HFFc6 (cell line): ENCODE measurements at places on chromosomes 5 and 9.

GRCh38 chr9:125514468-125514867, 192.5 kb downstream of the MAPKAP1 start:
- DNase-seq: no peak

GRCh38 chr9:81077572-81077971, 611.8 kb downstream of the TLE1 start:
- no peak for DNase-seq

DNA sequence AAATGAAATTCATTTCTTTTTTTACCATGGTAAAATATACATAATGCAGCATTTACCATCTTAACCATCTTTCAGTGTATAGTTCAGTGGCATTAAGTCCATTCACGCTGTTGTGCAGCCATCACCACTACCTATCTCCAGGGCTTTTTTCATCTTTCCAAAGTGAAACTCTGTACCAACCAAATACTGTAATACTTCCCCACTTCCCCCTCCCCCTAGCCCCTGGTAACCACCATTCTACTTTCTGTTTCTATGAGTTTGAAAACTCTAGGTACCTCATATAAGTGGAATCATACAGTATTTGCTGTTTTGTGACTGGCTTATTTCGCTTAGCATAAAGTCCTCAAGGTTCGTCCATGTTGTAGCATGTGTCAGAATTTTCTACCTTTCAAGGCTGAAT, 23.4 kb downstream of the SPAAR start:
- no peak for DNase-seq

GRCh38 chr5:41787265-41787664, 83.0 kb downstream of the OXCT1 start:
- no peak for DNase-seq

DNA sequence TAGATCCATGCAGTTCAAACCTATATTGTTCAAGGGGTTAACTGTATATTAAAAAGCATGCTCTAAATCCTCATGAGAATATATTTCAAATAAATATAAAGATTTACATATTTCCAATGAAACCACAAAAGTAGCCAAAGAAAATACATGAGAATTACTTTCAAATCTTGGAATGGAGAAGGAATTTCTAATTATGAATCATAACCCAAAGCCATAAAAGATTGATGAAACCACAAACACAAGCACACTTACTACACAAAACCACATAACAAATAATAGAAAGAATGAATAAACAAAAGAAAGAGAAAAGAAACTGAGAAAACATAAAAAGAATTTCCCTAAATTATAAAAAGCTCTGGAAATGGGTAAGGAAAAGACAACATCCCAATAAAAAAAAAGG, 16.0 kb downstream of the ERP44 start:
- no peak for DNase-seq

DNA sequence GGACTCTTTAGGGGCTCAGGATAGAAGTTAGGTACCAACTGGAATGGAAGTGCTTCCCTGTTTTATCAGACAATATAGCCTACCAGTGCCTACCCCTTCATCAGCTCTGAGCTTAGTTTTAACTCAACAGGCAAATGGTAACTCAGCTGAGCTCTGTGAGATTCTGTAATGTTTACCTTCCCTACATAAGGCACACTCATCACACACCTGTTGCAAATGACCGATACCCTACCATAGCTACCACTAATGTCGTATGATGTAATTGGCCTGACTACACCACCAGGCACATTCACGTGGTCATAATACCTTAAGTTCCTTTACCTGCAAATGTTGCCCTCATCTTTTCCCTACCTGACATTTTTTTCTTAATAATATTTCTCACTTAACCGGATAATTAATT, 254.8 kb downstream of the ADGRV1 start:
- DNase-seq: no peak

DNA sequence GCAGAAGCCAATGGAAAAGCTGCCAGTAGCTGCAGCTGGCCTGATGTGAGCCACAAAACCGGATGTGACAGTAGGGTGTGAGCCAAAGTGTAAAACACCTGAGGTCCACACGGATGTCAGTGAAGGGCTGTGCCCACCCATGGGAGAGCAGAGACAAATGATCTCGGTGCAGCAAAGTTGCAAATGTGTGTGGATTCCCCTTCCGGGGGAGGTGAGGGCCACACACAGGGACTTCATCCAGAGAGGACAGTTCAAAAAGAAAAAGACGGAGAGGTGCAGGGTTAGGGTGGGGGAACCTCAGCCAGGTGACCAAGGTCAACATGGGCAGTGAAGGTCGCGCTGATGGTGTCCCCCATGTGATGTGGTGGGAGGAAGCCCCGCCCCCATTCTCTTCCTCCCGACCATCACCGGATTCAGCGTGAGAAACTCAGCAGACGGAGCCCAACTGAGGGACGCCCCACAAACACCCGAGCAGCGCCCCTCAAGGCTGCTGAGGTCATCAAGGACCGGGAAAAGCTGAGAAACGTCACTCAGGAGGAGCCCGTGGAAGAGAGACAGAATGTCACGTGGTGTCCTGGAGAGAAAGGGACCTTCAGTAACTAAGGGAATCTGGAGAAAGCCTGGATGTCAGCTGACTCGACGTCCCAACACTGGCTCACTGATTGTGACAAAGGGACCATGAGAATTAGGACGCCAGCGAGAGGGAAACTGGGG, 11.4 kb upstream of the PTGDS start:
- DNase-seq: no peak

DNA sequence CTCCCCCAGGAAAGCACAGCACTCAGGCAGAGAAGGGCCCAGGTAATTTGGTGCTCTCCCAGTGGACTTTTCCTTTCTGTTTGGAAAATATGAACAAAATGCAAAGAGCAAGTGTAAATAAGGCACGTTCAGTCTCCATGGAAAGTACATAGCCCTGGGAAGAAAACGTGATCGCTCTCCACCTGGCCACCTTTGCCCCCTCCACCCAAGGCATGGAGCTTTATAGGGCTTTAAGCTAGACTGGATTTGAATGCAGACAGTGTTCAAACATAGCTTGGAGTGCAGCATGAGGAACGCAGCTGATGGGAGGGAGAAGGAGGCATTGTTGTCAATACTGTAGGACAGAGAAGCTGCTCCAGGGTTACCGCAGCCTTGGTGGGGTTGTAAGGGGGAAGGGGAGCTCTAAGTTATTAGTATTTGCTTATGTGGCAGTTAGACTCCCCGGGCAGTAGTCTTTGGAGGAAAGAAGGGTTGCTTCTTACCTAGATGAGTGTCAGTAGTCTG, 500.2 kb downstream of the SPOCK1 start:
- DNase-seq: no peak

DNA sequence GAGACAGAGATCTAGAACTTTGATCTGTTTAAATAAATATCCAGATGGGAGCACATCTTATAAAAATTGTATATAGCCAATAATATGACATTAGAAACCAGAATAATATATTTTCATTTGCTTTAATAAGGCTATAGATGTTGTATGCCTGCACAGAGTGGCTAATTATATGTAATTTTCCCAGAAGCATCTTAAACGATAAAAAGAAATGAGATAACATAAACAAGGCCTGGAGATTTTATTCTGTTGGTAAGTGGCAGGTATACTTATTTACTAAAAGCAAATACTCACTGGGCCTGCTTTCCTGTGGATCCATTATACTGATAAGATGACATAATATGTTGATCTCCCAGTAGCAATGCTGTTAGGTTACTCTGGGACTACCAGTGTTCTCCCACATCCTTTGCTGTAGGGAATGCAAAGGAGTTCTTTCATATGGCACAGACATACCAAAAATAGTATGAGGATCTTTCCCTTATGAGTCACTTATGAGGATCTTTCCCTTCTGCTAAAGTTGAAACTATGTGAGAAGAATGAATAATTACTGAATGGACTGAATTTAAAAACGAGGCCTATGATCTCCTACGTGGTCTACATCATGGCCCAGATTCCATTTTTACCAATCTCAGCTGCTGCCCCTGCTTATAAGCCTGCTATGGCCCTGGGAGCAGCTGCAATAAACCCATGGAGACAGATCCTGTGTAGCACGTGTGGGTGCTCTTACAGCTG, 112.1 kb downstream of the NUDT12 start:
- DNase-seq: peak; percentile 87

DNA sequence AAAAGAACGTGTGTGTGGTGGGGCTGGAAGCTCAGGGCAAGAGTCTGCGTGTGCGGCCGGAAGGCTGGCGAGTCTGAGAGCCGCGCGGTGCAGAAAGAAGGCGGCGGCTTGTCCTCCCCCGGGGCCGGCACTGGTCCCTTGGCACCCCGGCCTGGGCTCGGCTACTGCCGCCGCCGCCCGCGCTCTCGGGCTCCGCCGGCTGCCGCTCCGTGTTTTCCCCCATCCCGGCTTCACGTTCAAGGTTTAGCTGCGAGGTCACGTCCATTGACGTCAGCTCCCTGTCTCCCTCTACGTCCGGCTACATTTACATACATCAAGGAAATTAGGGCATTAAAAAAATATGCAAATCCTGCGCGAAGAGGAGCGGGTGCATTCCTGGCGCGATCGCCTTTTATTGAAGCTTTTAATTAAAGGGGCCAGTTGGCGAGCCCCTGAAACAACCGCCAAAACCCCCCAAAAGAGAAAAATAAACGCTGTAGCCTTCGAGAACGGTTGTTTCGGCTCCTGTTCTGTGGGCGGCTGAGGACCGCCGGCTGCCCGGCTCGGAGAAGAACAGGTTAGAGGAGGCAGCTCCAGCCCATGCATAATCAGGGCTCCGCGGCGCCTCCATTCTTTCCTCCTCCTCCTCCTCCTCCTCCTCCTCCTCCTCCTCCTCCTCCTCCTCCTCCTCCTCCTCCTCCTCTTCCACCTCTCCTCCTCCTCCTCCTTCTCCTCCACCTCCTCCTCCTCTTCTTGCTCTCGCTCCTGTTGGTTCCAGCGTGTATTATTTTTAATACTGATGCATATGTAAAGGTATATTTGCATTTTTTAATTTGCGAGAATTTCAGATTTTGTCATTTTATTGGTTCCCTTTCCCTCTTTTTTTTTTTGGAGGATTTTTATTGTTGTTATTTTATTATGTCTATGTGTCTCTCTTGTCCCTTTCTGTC, 207.0 kb downstream of the MEF2C start:
- DNase-seq: no peak

DNA sequence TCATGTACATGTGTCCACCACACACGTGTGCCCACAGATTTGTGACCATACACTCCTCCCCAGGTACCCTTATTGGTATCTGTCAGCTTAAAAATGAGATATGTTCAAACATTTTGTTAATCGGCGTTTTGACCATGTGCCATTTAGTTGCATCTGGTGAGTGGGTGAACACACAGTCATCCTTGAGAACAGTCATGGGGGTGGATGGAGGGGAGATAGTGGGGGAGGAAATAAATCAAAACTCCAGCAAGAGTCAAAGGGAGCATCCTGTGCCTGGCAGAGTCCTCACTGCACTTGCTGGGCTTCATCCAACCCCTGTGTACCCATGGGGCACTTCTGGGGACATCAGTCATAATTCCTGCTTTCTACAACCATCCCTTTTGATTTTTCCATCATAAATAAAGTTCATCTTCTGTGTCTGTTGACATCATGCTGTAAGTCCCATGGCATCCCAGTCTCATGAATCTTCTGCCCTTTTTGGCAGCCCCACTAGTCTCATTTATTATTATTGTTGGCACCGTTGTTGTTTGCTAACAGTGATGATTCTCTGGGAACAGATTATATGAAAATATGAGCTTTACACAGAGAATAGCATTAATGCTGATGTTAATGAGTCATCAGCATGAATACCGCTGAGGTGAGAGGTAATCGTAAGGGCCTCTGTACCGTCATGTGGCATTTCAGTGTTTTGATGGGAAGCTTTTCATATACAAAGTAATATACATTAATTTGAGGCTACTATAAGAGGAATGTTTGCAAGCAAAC, 24.4 kb upstream of the CLK4 start:
- DNase-seq: peak; percentile 21

DNA sequence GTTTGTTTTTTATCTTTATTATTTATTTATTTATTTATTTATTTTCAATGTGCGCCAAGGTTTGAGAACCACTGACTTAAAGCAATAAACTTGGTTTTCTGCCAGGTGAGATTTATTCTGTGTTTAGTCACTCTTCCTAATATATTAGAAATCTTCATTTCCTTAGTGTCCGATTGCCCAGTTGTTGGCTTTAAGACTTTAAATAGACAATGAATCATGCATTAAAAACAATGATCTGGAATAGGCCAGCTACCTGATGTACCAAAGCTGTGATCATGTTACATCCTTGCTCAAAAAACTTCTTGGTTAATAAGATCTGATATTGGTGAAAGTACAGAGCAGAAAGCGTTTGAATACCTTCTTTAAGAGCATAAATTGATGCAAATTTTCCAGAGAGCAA, 52.1 kb upstream of the ERBIN start:
- peak; percentile 68 for DNase-seq

GRCh38 chr5:139666551-139666950, 18.4 kb downstream of the CXXC5 start:
- no peak for DNase-seq

DNA sequence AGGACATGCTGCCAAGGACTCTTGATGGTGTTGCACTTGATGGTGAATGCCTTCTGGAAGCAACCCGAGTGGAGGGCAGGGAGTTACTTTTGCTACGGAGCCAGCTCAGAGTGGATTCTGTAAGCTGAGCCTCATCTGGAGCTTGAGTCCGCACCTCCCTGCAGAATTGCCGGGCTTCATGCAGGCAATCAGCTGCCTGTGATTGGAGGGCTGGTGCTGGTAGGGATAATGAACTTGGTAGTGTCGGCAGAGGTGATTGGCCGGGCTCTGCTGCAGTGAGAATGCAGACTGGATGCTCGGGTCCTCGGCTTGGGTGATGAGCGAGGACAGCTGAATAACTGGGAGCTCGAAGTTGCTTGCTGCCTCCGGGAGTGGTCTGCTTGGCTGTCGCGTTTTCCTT, 23.1 kb downstream of the SLC25A25 start:
- peak; percentile 93 for DNase-seq

GRCh38 chr9:17031546-17031945, 103.3 kb upstream of the CNTLN start:
- no peak for DNase-seq

DNA sequence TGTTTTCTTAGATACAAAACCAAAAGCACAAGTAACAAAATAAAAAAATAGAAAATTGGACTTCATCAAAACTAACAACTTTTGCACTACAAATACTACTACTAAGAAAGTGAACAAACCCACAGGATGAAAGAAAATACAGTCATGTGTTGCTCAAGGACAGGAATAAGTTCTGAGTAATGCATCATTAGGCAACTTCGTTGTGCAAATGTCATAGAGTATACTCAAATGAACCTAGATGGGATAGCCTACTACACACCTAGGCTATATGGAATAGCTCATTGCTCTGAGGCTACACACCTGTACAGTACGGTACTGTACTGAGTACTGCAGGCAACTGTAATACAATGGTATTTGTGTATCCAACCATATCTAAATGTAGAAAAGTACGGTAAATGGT, 88.3 kb downstream of the RAPGEF1 start:
- DNase-seq: peak; percentile 60

GRCh38 chr5:149094996-149095395, 32.1 kb upstream of the SH3TC2 start:
- DNase-seq: no peak
